ENCODE measurements at places on chromosomes 7 and 10.

DNA sequence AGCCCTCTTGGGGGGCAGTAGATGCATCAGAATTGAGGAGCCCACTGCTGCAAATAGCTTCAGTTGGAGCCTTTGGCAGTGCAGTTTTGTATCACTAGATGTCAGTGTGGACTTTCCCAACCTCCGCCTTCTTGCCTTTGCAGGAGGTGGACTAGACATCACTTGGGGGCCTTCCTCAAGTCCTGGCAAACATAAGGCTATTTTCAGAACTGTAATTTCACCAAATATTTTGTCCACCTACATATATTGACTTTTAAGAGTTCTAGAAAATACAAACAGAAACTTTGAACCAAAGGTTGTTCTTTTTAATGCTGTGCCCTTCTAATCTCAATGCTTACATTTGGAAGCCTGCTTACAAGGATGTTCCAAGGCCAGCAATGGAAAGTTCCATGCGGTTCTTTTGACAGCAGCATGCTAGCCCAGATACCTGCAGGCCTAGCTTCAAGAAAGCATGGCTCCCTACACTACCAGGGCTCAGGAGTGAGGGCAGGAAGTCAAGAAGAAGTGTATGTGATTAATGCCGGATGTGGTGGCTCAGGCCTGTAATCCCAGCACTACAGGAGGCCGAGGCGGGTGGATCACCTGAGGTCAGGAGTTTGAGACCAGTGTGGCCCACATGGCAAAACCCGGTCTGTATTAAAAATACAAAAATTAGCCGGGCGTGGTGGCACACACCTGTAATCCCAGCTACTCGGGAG is 8.0 kb upstream of the ZNRF2 start:
- no peak for DNase-seq

DNA sequence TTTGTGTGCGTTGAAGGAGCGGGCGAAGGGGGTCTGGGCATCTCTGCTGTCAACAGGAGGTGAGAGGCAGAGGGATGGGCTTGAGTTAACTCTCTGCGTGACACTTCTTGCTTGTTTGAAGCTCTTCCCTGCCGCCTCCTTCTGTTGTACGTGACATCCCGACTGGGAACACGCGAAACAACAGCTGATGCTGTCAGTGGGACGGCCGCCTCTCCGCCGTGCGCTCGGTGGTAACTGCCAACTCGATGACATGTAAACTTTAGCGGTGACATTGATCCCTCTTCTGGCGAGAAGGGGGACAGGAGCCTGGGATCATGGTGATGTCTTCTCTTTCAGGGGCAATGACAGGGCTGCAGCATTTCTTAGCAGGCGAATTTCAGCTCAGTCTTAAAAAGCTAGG is 394.5 kb downstream of the TYW1 start:
- DNase-seq: no peak

- DNase-seq: no peak
Measured at GRCh38 chr10:112361951-112362751, 11.8 kb upstream of the ACSL5 start.

- DNase-seq: no peak
Measured at GRCh38 chr7:67843001-67843565, 846.5 kb downstream of the TYW1 start.

DNA sequence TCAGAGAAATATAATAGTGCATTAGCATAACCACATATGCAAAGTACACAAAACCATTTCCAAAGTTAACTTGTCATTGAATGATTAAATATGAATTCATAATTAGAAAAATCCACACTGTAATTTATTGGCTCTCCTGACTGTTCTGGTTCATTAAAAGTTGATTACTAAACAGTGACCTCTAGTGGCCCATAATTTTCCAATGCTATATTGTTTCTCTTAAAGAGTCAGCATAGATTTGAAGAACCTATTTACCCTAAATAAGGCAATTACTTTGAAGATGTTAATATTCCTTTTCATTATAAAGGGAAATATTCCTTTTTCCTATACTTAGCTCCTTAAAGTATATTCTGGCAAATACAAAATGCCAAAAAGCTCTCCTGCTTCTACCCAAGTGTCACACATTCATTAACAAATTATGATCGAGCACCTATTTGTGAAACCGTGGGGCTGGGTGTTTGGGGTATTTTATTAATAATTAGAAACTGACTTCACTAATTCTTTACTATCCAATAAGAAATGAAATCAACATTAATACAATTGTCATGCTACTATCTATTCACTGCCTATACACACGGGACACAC is 86.2 kb downstream of the HIBADH start:
- DNase-seq: no peak

GRCh38 chr7:47979145-47979831 is at the start of gene HUS1:
Gene HUS1 (minus strand): TSS chr7:47979615. CDS start chr7:47979519, 96 bp downstream.
- peak; percentile 78 for DNase-seq

DNA sequence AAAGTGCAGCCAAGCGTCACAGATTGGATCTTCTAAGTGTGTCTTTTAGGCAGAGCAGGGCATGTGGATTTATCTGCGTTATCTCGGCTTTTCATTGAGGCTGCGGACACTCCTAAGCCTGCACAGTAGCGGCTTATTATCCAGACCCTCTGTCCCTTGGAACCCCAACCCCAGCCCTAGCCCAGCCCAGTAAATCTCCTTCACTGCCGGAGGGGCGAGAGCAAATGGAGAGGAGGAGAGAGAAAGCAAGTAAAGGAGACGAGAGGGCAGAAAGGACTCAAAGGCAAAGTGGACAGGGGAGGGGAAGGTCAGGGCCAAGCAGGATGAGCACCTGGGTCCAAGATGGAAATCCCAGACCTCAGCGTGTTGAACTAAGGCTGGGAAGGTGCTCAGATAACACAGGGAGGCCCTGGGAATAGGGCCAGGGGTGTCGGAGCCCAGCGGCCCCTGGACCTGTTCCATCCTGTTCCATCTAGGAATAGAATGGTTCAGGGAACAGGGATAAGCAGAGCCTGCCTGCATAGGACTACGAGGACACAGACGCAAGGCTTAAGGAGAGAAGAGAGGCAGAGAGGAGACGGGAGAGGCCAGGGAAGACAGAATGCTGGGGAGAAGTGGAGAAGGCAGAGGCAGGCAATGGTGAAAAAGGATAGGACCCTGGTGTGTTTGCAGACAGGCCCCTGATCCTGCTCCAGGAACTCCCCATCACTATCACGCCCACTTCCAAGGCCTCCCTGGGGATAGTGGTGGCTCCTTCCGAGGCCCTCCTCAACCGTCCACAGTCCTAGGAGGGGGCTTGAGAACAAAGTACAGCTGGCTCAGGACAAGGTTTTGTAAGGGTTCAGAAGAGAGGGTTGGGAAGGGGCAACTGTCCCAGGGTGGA is 99.6 kb downstream of the CHST15 start:
- no peak for DNase-seq
